ENCODE measurements at places on chromosomes 4 and X. TPM values are rescaled to one million over a fixed set of nuclear protein-coding genes. Genes with fewer than 3 reads are reported as not detected.

GRCh38 chrX:84219551-84219950 lies 31.6 kb upstream of the RPS6KA6 start:
- DNase-seq = no peak

Gene GPRASP1
- total RNA-seq = 2.5 TPM

Gene KLB
- total RNA-seq = 2.3 TPM

- no peak for DNase-seq
These were observed 361.0 kb downstream of the GRXCR1 start for GRCh38 chr4:43253541-43253940.

DNA sequence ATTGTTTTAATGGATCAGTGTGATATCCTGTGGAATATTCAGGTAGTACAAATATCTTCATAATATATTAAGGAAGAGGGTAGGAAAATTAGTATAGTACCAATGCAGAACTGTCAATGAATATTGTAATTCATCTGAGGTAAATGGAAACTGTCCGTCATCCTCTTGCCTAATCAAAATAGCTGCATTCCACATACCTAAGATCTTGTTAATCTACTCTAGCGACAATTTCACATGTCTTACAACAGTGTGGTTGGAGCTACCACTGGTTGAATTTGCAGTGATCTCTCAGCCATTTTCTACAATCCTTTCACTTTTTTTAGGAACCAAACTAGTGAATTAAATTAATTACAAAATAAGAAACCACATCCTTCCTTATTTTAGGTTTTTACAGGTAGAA lies 117.5 kb downstream of the PCDH18 start:
- no peak for DNase-seq

Gene FAM241A
- 1.8 TPM for total RNA-seq

GRCh38 chr4:40405193-40405592 lies 70.1 kb downstream of the CHRNA9 start:
- no peak for DNase-seq

DNA sequence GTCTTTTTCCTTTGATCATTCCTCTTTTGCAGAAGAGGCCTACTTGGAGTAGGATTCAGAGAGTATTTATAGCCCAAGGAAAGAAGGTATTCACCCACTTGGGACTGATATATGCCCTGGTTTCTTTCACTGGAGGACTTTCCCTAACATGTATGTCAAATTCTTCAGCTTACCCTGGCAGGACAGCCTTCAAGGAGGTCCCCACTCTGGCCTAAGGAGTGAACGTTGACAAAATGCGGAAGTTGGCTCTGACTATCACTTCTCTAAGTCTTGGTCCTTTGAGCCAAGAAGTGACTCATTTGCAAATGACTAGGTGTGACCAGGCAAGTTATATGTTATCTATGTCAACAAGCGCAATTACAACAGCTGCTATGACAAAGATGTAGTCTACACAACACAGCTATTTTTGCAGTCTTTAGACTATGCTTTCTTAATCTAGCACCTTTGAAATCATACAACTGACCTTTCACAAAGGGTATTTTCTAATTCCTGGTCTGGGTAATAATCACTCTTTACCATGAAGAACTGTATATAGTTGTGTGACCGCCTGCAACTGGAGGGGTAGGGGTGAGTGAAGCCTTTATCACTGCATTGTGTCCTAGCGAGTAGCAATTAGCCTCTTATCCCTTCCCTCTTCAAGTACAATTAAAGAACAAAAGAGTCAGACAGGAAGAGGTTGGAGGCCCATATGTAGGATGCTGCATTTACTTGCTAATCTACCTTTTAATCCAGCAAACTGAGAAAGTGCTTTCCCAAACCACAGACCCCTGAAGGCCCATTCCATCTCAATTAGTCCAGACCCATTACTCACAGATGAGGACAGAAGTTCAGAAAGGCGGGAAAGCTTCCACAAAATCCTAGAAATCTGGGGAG lies 50.1 kb downstream of the RASGEF1B start:
- DNase-seq = peak; percentile 69

GRCh38 chr4:26061248-26061986 lies 147.4 kb downstream of the SMIM20 start:
- no peak for DNase-seq

- DNase-seq = no peak
These were observed 8.5 kb downstream of the SLC25A43 start for GRCh38 chrX:119407681-119408080.

DNA sequence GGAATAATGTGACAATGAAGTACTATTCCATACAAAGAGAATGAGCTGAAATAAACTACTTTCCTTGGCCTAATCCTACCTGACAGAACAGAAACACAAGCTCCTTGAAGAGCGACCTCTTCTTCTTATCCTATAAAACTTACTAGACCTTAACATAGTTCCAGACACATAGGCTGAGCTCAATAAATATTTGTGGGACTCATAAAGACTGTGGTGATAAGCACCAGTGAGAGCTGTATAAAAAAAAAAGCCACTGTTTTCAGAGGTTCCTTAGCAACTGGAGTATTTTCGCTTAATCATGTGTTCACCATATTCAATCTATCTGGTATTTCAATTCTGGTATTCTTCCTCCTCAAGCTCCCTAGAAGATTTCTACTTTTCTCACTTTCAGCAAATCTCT lies 1129.6 kb downstream of the STPG2 start:
- DNase-seq = no peak

DNA sequence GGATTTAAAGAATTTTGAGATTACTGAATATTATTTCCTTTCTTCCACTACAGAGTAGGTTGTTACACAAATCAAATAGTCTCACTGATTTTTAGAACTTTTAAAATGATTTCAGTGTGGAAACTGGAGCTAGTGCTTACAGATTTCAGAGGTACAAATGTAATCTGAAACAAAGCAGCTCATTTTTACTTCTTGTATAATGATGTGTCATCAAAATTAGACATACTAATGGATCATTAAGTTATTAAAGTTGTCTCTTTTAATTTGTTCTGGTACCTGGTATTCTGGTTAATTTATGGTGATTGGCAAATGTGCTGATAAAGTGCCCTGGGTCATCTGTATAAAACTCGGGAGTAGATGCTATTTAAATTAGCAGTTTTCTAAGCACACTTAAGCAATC lies 1528.3 kb downstream of the RPA4 start:
- no peak for DNase-seq

DNA sequence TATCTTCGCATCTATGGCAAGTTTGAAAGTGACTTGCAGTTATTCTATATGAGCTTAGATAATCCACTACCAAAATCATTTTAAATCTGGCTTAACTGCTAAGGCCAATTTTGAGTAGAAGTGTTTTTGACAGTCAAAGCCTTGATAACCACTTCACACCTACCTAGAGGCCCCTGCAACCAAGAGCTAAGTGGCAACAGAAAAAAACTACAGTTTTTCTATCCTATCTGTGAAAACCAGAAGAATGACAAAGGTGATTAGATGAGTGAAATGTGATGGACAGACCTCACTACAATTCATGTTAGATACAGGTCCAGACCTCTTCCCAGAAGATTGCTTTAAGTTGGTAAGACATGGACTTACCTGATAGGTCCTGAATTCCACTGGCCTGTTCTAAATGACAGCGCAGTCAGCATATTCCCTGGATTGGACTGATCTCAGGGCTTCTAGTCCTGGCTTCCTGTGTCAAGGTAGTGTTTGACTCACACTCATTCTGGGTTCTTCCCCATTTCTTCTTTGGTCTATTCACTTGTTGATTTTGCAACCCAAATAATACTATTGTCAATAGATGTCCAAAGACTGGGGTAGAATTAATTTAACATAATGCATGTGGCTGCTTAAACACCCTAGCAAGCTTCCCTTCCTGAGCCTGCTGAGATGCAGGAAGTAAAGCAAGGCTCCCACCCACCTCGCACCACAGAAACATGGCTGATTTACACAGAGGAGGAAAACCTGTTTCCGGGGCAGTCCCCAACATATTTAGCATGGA lies 65.1 kb downstream of the PPP3CA start:
- no peak for DNase-seq

DNA sequence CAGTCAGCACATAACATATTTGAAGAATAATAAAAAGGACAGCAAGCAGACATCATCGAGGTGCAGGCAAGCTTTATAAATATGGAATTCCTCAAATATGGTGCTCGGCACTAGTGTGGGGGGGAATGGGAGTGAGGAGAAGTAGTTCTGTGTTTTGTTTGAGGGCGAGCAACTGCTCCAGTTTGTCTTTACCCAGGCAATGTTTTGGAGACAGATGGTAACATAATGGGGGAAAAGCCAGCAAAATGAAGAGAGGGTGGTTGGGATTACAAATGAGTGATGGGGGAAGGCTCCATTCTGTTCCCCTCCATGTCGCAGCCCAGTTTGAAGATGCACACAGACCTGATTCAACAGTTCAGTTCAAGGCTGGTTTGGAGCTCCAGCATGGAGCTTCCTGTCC lies 572.9 kb upstream of the DIPK2B start:
- no peak for DNase-seq

DNA sequence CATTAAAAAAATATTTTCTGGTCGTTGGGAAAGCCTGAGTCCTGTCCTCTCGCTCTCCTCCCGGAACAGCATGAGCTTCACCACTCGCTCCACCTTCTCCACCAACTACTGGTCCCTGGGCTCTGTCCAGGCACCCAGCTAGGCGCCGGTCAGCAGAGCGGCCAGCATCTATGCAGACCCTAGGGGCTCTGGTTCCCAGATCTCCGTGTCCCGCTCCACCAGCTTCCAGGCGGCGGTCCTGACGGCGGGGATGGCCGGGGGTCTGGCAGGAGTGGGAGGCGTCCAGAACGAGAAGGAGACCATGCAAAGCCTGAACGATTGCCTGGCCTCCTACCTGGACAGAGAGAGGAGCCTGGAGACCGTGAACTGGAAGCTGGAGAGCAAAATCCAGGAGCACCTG lies 807.2 kb upstream of the NDST4 start:
- DNase-seq = no peak

Gene TCEAL9
- total RNA-seq = 28.4 TPM

Gene KLKB1
- total RNA-seq = 1.2 TPM

- no peak for DNase-seq
These were observed 71.9 kb downstream of the ARSJ start for GRCh38 chr4:113907559-113907958.

DNA sequence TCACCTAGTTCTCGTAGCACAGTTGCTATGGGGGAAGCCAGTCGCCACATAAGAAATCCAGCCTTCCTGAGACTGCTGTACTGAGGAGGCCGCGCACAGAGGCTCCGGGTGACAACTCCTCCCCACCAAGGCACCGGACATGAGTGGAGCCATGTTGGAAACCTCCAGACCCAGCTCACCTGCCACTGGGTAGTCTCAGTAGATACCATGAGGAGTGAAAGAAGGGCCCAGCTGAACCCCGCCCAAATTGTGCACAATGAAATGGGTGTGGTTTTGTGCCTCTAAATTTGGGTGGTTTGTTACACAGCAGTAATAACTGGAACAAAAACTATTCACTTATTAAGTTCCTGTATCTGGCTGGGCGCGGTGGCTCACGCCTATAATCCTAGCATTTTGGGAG lies 198.7 kb downstream of the BCOR start:
- DNase-seq = no peak

GRCh38 chrX:88830111-88830510 lies 83.1 kb downstream of the CPXCR1 start:
- DNase-seq = no peak

Measured in left colon (tissue), 2 donors.